ENCODE measurements at places on chromosomes 11 and 22.

- DNase-seq: no peak
Observed at GRCh38 chr22:22531770-22532546, 11.9 kb upstream of the ZNF280A start.

DNA sequence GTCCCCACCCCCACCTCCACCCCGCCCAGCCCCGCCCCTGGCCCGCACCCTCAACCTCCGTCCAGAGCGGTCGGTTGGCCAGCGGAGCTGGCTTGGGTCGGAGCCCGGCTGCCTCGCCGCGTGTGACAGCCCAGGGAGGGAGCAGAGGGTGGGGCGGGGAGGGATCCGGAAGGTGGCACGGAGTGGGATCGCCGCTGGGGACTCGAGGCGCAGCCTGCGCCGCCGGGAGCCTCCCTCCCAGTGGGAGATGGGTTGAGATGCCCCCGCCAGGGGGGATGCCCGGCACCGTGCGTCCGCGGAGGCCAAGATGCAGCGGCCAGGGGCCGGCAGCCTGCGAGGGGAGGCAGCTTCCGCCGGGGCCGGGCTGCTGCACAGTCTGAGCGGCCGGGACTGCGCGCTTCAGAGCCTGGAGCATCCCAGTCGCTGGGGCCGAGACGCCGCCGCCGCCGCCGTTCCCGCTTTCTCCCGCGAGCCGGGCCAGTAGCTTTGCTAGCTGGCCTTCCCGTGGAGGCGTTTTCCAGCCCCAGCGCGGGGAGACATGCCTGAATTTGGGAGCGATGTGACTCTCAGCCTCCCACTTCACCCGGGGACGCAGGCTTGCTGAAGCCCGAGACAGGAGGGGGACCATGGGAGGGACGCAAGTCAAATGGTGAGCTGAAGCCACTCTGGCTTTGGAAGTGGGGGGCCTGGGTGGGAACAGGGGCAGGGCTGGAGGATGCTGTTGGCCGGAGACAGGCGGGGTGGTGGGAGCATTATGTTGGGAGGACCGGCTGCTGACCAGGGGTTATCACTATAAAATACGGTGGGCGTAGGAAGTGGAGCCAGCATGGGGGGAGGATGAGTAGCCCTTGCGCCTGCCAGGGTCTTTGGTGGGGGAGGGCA, 40.2 kb downstream of the DIXDC1 start:
- DNase-seq: peak; percentile 32

GRCh38 chr11:69055212-69055586, 6.5 kb downstream of the TPCN2 start:
- DNase-seq: no peak

- peak; percentile 34 for DNase-seq
Observed at GRCh38 chr11:3831378-3832239, 9.2 kb downstream of the RHOG start.
